ENCODE measurements at places on chromosomes 11 and 22. TPM values are rescaled to one million over a fixed set of nuclear protein-coding genes. Genes with fewer than 3 reads are reported as not detected.

The FOLH1 gene
- not detected for total RNA-seq

The DCPS gene
- 17.9 TPM for total RNA-seq

The TRIM51 gene
- total RNA-seq, result not detected

The MYBPC3 gene
- 0.05 TPM for total RNA-seq

The POU2AF1 gene
- not detected for total RNA-seq

The INPP5J gene
- 0.53 TPM for total RNA-seq

The MTFP1 gene
- total RNA-seq, result 66.1 TPM

The ASCL2 gene
- total RNA-seq, result 0.07 TPM

The MYOD1 gene
- total RNA-seq, result not detected

The DSCAML1 gene
- total RNA-seq, result 0.35 TPM

The MUC5AC gene
- total RNA-seq, result 1.5 TPM

The DNAJB7 gene
- total RNA-seq, result not detected

The C11orf86 gene
- 97.2 TPM for total RNA-seq

The RIMBP3B gene
- total RNA-seq, result 0.24 TPM

The OR5AR1 gene
- not detected for total RNA-seq

The C11orf21 gene
- not detected for total RNA-seq

The GTSE1 gene
- 30.0 TPM for total RNA-seq

The BAD gene
- 94.7 TPM for total RNA-seq

The SHISAL1 gene
- total RNA-seq, result 4.1 TPM

The MLC1 gene
- total RNA-seq, result not detected

The GLB1L3 gene
- 0.05 TPM for total RNA-seq

The TREH gene
- not detected for total RNA-seq

The CNTF gene
- total RNA-seq, result 1.5 TPM

The RBMXL2 gene
- not detected for total RNA-seq

The DDIAS gene
- 13.3 TPM for total RNA-seq

The UQCC3 gene
- total RNA-seq, result 35.1 TPM

The APOL5 gene
- total RNA-seq, result not detected

The TSSK2 gene
- total RNA-seq, result not detected

The SMTNL1 gene
- total RNA-seq, result not detected

The CCDC116 gene
- total RNA-seq, result 0.09 TPM

The KRTAP5-10 gene
- not detected for total RNA-seq

The ABCG4 gene
- 0.36 TPM for total RNA-seq

The IL10RA gene
- 0.07 TPM for total RNA-seq

Data from A549 treated with GW870086 at 1 μM for 4 hours (cell line).